MV-4-11 (cell line): ENCODE measurements at places on chromosomes 12 and 14.

DNA sequence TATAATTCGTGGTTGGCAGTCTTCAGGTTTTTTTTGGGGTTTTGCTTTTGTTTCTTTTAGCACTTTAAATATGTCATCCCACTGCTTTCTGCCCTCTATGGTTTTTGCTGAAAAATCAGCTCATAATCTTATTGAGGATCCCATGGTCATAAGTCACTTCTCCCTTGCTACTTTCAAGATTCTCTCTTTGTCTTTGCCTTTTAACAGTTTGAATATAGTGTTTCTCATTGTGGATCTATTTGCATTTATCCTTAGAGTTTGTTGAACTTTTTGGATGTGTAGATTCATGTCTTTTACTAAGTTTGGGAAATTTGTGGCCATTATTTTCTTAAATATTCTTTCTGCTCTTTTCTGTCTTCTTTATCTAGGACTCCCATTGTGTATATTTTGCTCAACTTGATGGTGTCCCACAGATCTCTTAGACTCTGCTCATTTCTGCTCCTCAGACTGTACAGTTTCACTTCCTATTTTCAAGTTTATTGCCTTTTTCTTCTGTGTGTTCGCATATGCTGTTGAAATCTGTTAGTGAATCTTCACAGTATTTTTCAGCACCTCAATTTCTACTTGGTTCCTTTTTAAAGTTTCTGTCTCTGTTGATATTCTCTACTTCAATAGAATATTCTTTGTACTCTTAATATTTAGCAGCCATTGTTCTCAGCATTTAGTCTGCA is 70.8 kb downstream of the WNK1 start:
- DNase-seq = peak; percentile 96

GRCh38 chr12:6946033-6946919 is 2.5 kb downstream of the C12orf57 start:
- peak; percentile 47 for DNase-seq

GRCh38 chr12:105205322-105206048 is 30.5 kb downstream of the APPL2 start:
- no peak for DNase-seq

GRCh38 chr14:74955229-74956026 is at the start of gene PGF:
PGF (minus strand) TSS chr14:74955597; CDS start chr14:74955242, 355 bp downstream.
- peak; percentile 1 for DNase-seq

GRCh38 chr14:104087981-104088850 is 2.7 kb downstream of the ASPG start:
- no peak for DNase-seq
